ENCODE measurements at places on chromosomes 1 and 21.

DNA sequence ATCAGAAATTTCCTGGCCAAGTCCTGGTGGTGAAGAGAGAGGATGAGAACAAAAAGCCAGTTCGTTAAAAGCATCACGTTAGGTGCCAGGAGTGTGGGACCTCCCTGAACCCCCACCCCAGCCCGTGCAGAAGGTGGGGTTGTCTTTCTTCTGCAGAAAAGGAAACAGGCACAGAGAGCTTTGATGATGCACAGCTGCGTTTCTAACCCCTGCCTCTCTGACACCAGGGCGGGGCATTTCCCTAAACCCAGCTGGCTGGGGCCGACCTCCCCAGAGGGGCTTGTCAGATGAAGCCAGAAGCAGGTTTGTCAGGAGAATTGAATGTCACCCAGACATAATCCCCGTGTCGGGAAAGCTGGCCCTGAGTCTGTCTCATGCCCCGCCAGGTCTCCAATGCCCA, 189.3 kb upstream of the EDN2 start:
- DNase-seq: no peak

GRCh38 chr1:178939338-178940067, 68.6 kb upstream of the ANGPTL1 start:
- DNase-seq: no peak

DNA sequence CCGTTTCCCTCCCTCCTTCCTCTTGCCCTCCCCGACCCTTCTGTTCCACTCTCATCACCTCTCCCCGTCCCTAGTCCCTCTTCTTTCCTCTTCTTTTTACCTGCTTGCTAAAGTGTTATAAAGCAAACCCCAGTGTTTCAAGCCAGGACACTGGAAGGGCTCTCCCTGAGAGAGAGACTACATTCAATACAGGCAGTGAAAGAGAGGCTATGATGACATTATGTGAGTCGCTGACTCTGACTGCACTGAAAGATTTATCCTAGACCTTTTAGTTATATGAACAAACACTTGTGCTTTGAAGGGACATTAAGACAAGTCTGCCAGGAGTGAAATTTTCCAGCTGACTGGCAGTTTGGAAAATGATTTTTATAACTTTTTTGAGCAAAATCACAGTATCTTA, 155.7 kb downstream of the S1PR1 start:
- DNase-seq: no peak

DNA sequence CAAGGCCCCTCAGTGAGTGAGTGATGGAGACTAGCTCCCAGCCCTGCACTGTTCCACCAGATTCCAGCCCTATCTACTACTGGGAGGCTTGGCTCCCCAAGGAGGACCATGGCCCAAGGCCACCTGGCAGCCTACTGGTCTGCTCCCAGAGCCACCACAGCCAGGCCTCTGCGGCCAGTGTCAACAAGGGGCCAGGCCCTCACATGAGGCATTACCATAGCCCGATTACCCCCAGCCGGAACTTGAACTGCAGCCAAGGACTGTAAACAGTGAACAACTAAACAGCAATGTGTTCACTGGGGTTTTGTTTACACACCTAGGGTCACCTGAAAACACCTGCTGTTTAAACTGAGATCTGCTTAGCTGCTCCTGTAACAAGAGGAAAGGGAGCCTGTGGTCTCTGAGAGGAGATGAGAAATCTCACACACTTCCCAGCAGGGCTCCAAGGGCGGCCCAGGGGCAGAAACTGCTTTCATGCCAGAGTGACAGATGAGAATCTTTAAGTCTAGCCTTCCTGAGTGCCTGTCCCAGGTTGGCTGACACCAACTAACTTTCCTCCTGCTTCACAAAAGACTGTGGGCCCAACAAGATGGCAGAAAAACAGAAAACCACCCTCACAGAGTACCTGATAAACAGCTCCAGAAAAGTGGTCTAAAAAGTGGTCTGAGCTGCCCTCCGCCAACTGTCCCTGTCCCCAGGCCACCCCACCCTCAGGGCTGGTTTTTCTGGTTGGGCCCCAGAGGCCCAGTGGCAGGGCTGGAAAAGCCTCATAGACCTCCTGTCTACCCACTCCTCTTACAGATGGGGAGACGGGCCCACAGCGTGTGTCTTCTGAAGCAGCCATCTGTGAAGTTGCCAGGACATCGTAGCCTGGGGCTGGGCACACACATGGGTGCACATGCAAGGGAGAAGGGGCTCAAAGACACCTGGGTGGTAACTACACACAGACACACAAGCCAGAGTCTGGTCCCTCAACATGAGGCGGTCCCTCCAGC, 28.8 kb downstream of the MEF2D start:
- no peak for DNase-seq

DNA sequence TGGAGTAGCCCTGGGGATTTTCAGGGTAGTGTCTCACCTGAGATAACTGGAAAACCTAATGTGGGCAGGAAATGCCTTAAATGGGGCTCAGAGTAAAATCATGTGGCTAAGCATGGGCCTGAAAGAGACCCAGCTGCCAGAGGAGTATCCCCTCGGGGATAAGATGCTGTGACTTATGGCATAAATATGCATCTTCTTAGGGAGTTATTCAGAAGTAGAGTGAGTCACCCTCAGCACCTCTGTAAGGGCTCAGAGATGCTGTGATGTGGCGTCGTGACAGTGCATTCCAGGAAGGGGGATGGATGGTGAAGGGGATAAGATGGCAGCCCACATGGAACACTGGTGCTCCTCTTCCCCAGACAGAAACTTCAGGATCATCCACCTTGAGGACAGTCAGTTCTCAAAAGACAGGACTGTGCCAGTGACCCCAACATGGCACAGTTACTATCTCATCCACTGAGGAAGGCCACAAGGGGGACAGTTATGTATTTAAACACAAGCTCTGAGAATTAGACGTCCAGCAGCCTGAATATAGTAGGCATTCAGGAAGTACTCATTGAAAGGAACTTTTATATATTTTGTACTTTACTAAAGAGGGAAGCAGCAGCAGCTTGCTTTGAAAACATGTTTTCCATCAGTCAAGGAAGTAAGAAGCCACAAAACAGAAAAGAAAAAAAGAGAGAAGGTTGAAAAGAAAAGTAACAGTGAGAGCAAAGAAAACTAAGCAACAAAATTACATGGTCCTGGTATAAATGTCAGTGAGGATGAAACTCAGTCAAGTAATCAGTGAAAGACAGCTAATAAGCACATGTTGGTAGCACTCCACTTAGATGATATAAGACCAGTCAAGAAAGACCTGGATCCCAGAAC, 8.3 kb downstream of the IL24 start:
- DNase-seq: no peak

GRCh38 chr1:2650967-2651645, 18.3 kb upstream of the MMEL1 start:
- no peak for DNase-seq

- no peak for DNase-seq
Measured at GRCh38 chr1:106319612-106320011, 736.9 kb upstream of the PRMT6 start.

- no peak for DNase-seq
Measured at GRCh38 chr1:168865850-168866620, 137.0 kb upstream of the DPT start.

DNA sequence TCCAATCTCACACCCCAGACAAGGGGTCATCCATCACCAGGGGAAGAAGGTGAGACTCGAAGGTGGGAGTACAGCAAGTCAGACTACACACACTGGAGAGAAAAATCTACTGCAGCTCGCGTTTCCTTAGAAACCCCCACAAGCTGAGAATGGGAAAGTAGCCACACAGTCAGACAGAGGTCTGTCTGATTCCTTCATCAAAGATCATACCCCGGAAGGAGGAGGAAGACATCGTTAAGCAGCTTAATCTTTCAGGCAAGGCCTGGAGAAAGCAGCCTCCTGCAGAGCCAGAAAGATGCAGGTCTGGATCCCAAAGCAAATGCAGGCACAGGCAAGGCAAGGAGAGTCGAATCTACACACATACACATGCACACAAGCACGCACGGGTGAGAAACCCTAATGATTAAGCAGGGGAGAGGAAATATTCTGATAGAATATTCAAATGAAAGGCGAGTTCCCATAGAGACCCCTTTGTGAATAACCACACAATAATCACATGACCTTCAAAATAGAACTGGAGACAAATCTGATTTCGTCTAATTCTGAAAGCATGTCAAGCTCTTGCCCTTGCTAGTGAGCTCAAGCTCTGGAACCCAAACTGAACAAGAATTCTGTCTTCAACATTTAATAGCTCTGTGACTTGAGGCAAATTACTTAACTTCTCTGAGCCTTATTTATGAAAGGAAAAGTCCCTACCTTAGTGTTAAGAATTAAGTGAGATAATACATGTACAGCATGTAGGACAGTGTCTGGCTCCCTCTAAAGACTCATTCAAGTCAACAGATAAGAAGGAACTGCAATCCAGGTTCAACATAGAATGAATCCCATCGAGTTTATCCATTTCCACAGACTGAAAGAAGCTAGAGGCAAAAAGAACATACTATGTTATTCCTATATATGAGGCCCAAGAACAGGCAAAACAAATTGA, 387.8 kb downstream of the OMA1 start:
- no peak for DNase-seq

DNA sequence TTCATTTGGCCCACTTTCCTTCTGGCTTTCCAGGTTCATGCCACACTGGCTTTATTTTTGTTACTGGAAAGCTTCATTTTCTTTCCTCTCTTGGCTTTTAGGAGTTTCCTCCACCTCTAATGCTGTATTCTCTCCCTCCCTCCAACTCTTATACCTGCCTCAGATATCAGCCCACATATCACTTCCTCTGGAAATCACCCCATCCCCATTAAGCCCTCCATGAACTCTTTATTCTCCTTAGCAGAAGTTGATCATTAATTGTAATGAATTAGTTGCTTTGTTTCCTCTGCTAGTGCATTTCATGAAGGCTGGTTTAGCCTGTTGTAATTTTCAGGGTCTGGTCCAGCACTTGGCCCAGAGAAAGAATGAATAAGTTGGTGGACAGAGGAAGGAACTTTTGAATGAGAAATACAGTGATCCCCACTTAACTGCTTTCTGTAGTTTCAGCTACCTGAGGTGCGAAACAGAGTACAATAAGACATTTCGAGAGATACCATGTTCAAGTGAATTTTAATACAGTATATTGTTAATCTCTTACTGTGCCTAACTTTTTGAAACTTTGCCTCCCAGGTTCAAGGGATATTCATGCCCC, 1.7 kb downstream of the SOAT1 start:
- no peak for DNase-seq

GRCh38 chr1:228079013-228079412, 3.5 kb upstream of the ARF1 start:
- DNase-seq: no peak

- no peak for DNase-seq
Measured at GRCh38 chr1:37480125-37480466, 5.7 kb downstream of the ZC3H12A start.
